ENCODE measurements at places on chromosomes 6 and 20.

- no peak for DNase-seq
These were observed 159.1 kb downstream of the TFAP2C start for GRCh38 chr20:56788041-56788670.

- no peak for DNase-seq
These were observed 54.4 kb upstream of the CEP85L start for GRCh38 chr6:118705544-118706491.

DNA sequence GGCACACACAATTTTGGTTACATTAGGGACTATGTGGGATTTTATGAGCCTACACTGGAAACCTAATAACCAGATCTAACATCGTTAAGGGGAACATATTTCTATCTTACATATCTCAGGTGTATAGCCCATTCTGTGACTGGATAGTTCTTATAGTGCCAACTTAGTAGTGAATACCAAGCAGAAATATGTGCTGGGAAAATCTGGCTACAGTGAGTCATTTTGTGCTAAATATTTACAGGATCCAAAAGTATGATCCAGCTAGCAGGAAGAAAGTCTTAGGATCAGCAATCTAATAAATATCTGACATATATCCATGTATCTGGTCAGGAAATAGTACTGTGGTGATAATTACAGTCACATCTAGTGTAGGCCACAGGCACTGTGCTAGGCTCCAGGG lies 94.6 kb upstream of the INSM1 start:
- DNase-seq, result no peak

DNA sequence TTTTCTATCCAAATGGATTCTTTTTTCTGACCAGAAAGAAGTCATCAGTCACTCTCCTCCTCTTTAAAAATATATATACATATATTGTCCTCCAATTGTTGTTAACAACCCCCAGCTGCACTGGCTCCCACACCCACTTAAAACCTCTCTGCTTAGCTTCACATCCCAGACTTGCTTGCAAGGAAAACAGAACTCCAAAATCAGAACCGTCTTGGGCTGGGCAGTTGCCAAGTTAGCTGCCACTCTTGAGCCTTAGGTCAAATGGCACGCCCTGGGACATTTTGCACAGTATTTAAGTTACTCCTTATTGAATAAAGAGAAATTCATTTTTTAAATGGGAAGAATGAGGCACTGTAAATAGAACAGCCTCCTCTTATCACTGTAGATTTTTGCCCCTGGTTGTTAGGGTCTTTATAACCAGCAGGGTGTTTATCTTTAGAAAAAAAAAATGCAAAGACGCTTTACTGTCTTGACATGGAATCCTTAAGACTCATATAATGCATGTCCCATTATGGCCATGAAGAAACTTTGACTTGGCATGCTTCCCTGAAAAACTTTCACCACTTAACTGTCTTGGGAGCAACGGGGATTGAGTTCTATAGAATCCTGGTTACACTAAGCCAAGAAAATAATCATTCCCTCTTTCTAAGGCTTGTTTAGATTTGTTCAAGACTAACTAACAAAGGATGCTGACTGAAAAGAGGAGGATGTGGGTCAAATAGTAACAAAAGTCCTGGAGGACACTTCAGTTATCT lies 204.5 kb downstream of the ISM1 start:
- no peak for DNase-seq

DNA sequence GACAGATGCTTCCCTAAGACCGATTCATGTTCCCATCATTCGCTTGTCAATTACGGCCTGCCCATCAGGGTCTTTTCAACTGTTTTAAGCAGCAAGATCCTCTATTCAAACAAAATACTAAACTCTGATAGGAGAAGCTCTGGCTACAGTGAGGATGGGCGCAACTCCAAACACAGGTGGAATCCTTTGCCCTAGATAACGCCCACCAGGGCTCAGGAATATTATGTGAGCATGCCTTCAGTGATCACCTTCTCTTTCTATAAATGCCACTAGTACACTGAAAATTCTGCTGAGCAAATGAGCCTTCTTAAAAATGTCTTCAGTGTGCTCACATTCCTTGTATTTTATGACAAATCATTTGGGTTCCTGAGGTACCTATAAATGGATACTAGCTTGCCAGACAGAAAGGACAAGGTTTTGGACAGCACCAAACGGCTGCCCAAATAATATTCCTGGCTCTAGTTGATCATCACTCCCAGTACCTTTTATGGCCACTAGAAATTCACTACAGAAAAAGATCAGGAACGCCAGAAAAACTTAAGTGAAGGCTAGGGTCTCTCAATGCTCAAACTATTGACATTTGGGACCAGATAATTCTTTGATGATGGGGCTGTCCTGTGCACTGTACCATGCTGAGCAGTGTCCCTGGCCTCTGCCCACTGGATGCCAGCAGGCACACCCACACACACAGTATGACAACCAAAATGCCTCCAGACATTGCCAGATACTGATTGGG lies 13.1 kb downstream of the ZNF217 start:
- DNase-seq, result no peak

GRCh38 chr6:23661549-23661948 lies 464.5 kb upstream of the NRSN1 start:
- DNase-seq, result no peak

- no peak for DNase-seq
These were observed 214.6 kb downstream of the PRL start for GRCh38 chr6:22082218-22082617.

- peak; percentile 59 for DNase-seq
These were observed 437 bp downstream of the CD40 start for GRCh38 chr20:46118481-46119020.

- DNase-seq, result peak; percentile 55
These were observed 14.7 kb downstream of the HLA-F start for GRCh38 chr6:29737707-29738630.

DNA sequence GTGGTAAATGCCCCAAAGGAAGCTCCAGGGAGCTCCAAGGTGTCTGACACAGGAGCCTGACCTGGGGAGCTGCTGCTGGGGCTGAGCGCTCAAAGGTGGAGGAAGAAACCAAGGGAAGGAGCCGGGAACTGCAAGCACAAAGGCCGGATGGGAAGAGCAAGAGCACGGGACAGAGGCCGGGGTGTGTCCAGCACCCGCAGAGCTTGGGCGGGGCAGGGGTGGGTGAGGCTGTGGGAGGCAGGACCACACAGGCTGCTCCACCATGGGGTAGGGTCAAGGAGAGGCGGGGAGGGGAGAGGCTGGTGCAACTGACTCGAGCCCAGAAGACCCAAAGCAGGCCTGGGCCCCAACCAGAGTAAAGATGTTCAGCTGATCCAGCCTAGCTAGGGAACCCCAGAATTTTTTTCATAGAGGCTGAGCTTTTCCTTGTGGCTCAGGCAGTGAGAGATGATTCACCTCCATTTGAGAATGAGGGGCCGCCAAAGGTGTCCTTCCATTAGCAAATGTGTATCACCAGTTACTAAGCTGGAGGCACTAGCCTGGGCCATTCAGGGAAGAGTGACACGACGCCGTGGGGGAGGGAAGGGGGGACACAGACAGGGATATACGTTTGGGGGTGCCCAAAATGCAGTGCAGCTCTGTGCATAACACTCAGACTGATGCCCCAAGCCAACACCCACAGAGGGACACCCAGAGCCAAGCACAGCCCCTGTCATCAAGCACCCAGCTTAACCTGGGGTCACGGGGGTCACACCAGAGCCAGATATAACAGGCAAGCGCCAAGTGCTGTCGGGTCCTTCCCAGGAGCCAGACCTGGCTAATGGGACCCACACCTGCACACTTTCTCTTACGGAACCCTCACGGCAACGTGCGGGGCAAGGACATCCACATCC lies 21.3 kb upstream of the TLDC2 start:
- DNase-seq, result peak; percentile 61

DNA sequence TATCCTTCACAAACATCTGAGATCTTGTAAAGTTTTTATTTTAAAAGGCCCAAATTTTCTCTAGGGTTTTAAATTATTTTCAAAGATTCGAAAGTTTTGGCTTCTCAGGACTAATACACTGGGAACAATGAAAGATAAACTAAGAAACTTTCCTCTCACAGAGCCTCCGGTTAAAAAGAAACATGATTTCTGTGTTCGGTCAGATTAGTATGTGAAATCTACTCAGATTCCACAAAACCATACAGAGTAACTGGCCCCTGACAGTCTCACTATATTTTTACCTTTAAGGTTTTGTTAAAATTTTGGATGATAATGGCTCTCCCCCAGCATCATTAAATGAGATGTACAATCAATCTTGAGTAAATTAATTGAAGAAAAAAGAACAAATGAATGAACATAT lies 471.0 kb downstream of the COL12A1 start:
- no peak for DNase-seq

DNA sequence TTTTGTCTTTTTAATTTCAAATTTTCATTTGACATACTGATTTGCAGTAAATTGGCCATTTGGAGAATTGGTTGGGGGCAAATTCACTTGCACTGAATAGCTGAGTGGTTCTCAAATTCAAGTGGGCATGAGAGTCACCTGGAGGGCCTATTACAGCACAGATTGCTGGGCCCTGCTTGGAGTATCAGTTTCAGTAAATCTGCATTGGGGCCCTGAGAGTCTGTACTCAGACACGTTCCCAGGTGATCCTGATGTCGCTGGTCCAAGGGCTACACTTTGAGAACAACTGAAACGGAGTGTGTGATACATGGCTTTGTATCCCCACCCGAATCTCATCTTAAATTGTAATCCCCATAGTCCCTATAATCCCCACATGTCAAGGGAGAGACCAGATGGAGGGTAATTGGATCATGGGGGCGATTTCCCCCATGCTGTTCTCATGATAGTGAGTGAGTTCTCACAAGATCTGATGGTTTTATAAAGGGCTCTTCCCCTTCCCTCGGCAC lies 115.9 kb downstream of the KLHL32 start:
- no peak for DNase-seq

DNA sequence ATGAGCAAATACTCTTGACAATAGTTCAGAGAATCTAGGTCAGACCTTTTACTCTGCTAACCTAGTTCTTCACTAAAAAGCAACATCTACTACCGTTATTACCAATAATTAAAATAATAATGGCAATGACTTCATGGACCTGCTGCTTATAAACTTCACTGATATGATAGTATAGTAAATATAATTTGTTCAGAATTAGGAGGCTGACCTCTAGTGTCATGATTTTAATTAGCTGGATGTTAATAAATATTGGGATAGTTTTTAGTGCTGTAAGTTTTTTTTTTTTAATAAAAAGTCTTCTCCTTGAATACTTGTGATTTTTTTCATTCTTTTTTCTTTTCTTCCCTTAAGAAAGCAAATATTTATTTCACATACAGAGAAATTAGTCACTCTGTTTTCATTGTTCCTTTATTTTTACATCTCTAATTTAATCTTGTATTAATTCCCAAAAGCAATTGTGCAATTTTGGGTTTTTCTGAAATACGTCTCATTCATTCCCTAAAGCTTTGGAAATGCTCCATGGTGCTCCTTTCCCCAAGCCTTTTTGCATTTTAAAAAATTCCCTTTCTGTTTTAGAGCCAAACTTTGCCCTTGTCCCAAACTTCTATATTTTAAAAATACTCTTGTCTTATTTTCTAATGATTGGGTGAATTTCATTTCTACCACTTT lies 46.6 kb upstream of the UST start:
- DNase-seq, result no peak

DNA sequence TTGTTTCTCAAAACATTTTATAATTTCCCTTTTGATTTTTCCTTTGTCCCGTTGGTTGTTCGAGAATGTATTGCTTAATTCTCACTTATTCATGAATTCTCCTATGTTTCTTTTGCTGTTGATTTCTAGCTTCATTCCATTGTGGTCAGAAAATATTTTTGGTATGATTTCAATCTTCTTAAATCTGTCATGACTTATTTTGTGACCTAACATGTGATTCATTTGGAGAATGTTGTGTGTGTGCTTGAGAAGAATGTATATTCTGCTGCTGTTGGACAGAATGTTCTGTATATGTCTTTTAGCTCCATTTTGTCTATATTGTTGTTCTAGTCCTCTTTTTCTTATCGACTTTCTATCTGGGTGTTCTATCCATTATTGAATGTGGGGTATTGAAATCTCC lies 286.2 kb upstream of the RNF217 start:
- DNase-seq, result no peak

- DNase-seq, result no peak
These were observed 62.5 kb downstream of the RALGAPA2 start for GRCh38 chr20:20649945-20650344.

DNA sequence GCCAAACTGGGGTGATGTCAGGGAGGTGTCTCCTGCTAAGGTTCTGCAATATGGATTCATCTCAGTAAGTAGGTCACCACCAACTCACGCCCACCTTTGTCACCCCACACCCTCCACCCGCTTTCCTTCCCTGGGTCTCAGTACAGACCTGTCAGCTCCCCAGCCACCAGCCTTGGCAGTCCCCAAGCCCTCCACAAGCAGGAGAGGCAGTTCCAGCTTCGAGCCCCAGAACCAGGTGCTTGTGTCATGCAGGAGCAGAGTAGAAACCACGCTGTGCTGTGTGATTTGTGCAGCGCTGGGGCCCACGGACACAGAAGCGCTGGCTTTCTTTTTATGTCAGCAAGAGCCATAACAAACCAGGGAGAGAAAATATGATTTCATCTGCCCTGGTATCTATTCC lies 89.0 kb upstream of the CDH4 start:
- DNase-seq, result no peak

DNA sequence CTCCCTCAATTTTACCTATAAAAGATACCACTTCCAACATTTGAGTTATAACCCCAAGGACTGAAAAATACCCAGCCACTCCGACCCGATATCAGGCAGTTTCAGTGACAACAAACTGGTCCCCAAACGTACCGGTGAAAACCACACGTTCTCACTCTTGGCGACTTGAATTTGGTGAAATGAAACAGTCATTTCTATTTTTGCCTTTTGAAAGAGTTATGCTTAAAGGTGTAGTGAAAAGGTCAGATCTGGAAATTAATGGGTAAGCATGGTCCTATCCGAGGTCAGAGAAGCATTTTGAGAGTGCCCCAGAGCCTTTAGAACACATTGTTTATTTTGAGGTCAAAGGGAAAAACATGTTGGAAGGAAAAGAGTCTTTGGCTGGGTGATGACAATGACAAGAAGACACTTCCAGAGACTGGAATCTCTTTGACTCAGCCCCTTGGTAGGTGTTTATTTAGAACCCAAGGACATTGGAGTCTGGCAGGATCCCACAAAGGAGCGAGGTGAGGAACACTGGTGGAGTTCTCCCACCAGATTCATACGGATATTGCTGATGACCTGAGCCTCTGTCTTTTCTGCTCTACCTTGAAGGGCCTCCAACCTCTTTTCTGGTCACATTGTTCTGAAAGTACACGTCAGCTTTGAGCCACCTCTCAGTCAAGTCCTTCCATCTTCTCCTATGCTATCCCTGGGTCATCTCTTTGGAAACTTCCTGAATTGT lies 235.0 kb downstream of the GMPR start:
- no peak for DNase-seq

Measured in left ventricle myocardium superior (tissue), 1 donor.